ENCODE measurements at places on chromosomes 5 and 9. TPM values are rescaled to one million over a fixed set of nuclear protein-coding genes. Genes with fewer than 3 reads are reported as not detected.

The UTP15 gene
- 12.7 TPM for polyA plus RNA-seq

DNA sequence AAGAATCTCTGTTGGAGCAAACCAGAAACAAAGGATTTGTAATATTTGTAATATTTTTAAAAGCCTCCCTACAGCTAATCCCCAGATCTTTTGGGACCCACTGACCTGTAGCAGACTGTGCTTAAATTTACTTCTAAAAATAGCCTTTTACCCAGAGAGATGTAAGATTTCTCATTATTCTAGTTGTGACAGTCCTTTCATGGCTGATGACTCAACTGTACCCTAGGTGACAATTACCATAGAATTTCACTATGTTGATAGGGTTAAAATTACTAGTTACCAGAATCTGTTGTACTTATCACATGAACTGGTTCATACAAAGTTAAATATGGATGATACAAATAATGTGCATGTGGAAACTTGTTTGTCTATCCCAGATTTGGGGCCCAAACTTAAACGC, 543.9 kb upstream of the SEMA6A start:
- DNase-seq, result no peak

The CBY3 gene
- 0.56 TPM for polyA plus RNA-seq

DNA sequence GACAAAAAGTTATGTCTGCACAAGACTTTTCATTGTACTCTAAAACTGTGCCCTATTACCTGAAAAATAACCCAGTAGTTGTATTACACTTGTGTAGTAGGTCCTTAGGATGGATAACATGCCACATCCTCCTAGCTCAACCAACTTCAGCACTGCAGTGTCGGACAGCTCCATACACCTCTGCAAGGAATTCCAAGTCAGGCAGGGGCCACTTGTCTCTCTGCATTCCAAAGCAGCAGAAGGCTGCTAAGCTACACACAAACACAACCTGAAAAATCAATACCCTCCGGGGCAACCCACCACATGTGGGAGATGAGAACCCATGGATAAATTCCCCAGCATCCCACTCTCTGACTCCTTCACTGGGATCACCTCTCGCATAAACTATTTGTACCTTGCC, 50.2 kb downstream of the MED10 start:
- no peak for DNase-seq

The PCDHB14 gene
- not detected for polyA plus RNA-seq

- DNase-seq, result no peak
Observed at GRCh38 chr5:136018814-136019783, 9.7 kb upstream of the TGFBI start.

DNA sequence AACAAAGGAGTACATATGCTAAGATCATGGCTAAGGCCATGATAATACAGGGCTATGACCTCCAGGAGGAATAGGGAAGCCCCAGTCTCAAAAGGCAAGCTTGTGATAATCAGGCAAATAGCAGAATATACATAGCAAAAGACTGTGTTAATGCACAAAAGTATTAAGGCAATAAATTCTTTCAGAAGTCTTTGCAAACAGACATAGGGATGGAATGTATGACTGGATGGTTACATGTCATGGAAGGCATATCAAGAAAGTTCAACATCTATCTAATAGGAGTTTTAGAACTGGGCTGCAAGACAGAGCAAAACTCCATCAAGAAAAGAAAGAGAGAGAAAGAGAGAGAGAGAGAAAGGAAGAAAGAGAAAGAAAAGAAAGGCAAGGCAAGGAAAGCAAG, 264.5 kb upstream of the CDH6 start:
- DNase-seq, result no peak

The SVEP1 gene
- not detected for polyA plus RNA-seq

GRCh38 chr5:93596676-93597490, 13.9 kb downstream of the NR2F1 start:
- DNase-seq, result no peak

DNA sequence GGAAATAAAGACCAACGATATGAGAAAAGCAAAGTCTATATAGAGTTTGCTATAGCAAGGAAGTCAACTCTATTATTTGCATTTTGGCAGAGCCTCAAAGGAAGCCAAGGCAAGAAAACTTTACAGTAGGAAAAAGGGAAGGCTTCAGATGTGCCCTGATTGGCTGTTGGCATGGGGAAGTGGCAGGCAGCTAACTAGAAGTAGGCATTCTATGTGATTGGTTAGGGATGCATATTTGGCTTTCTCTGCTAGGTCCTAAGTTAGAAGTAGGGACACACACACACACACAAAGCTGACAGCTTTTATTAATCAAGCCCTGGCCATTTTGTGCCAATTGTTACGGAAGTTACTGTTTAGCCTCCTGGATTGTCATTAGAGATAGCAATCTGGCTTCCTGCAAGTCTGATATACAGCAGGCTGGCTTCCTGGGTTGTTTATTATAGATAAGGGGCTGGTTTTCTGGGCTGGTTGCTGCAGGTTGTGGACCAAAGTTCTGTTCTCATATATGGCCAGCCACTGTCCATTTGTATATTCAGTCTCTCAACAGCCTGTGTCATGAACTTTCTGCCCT, 308.1 kb upstream of the GRAMD2B start:
- DNase-seq, result no peak

DNA sequence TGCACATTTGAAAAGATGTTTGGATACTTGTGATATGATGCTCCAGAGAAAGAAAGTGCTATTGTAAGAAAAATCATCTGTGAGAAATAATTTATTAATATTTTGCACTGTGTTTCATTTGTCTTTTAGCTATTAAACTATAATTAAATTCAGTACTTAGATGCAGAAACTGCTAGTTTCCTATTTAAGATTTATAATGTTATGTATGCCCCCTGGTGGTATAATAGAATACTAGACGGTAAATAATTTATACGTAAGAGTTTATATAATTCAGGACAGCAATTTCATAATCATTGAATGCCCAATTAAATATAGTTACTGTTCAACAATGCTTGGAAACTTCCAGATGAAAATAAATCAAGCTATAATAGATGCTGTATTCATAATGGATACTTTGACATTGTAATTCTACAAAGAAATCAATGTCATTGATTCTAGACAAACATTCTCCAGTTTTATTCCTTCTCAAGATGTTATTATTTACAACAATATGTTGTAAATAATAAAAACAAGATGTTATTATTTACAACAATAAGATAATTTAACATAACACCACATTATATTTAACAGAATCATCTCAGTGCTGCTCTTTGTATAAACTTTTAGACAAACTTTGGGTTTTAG, 101.0 kb downstream of the TMEM232 start:
- DNase-seq, result no peak

- DNase-seq, result no peak
Observed at GRCh38 chr5:148387325-148387724, 3.6 kb downstream of the FBXO38 start.

- DNase-seq, result no peak
Observed at GRCh38 chr9:30773427-30773826, 1611.0 kb upstream of the ACO1 start.

- DNase-seq, result no peak
Observed at GRCh38 chr5:75387806-75388205, 50.8 kb downstream of the HMGCR start.

DNA sequence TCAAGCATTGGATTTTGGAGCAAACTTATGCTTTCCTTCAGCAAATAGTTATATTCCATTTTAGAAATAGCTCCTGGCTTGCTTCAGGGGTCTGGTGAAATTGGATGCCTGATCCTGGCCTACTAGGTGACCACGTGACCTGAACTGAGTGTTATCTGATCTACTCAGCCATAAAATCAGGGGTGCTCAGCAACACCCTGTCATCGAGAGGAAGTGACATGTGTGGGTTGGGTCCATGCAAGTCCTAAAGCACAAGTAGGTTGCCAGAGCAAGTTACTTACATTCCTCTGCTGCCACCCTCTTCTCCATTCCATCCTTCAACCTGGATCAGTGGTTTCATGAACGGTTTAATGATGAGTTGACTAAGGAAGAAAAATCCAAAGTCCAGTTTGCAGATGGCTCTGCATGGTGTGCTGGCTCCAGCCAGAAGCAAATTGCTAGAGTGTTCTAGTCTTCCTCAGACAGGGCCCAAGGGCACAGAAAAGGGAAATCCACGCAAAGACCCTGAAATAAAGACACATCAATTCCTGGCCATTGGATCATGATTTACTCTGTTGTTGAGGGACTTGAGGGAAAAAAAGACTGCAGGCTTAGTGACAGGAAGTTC, 2.8 kb upstream of the FAM193B start:
- DNase-seq, result peak; percentile 37

- peak; percentile 58 for DNase-seq
Observed at GRCh38 chr5:39148983-39149534, 70.3 kb downstream of the FYB1 start.

The SLCO6A1 gene
- polyA plus RNA-seq, result not detected
